Stimulated activated CD4-positive, alpha-beta T cell treated with anti-CD3 and anti-CD28 coated beads, Interleukin-15, amount 100 ng/mL, for 24 hours (primary cell): ENCODE measurements at places on chromosomes 4 and X.
A peak's percentile ranks its signal among the peaks of the same experiment; 100 is the strongest.

DNA sequence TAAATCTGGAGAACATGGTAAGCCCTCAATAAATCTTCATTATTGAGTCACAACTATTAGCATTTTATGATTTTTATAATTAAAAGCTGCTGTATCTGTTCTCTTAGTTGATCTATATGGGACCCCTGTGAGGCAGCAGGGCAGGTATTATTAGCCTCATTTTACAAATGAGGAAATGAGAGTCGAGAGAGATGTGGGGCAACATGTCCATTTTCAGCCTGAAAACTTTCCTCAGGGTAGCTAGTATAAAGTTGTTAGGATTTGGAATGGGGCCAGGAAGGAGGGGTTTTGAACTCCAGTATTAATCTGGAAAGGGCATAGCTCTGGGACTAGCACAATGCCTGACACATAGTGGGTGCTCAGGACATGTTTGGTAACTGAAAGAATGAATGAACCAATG, 191.7 kb upstream of the GPC4 start:
- DNase-seq: no peak

DNA sequence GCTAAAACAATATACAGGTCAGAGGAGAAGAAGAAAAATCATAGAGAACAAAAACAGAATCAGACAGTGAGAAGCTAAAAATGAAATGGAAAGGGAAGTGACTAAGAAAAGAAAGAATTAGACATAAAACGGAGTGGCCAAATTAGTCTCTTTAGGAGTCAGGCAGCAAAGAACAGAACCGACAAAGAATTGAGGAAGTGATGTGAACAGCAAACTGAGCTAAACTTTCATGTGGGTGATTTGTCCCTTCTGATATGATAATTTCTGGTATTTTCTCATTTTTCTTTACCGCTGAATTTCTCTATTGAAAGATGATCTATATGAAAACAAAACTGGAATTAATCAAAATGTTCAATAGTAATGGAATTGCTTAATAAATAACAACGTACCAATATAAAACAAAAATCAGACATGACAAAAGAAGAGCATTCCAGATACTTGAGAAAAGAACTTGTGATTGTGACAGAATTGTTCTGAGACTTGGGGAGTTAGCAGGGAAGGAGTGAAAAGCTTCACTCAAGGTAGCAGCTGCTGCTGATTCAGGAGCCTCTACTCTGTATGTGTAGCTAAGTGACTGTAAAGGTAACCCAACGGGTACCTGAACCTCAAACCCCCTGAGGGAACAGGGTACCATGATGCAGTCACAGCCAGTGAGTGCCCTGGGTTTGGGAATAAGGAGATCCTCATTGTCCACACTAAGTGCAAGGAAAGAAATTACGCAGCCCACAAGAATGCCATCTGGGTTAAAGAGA, 8.8 kb downstream of the TAPT1 start:
- DNase-seq: no peak

DNA sequence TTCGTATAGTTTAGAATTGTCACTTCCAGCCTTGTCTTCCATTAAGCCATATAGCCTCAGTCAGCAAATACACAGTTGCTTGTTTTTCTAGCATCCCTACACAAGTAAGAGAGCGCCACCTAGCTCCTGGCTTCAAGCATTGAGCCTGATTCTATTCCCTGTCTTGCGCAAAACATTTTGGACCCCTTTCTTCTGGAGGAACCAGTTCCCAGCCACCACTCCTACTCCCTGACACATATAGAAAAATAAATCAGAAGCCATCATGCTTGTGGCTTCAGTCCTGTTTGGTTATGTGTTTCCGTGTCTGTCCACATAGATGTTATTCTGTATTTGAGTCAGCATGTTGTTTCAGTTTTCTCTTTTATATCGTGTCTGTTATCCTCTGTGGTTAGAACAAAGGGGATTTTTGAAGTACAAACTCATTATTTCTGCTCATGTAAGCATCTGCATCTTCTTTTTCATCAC, 59.9 kb downstream of the GK start:
- DNase-seq: peak; percentile 61

DNA sequence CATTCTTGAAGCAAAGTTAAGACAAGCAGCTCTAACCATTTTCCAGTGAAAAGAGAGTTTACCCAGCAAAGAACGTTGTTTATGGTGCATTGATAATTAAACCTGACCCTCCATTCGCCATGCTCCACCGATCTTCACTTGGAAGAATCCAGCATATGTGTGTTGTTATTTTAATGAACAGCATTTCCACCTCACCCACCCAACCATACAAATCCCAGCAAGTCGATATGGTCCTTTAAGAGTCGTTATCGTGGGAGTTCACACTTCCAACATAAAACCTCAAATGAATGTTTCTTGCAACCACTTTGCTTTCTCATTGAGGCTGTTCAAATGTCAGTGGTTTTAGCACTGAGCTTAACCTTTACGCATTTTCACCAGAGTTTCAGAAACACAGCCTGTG, 147.4 kb upstream of the LDB2 start:
- DNase-seq: no peak

GRCh38 chr4:122541996-122542395, 78.9 kb downstream of the IL21 start:
- no peak for DNase-seq

DNA sequence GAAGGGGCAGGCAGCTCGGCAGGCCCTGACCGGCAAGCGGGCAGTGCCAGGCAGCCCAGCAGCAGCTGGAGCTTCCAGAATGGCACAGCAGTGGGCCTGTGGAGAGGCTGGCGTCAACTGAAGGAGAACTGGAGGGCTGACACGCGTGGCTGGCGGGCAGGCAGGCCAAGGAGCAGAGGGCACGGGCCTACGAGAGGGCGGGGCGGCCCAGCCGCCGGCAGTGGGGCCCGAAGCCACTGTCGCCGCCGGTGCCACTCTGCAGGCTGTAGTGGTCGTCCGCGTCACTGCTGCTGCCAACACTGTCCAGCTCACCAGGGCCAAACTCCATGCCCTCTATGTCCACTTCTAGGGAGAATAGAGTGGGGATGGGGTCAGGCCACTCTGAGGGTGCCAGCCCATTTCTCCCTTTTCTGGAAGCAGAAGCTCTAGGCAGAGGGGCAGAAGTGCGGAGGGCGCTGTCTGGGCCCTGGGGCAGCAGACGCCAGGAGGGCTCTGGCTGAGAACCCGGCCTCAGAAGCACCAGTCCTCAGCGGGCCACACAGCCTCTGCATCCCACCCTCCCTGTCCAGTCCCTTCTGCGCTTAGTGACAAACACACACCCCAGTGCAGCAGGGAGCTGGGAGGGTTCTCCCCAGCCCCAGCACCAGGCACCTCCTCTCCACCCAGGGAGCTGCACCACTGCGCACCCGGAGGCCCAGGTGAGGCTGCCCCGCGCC, 8.6 kb upstream of the HAUS3 start:
- peak; percentile 1 for DNase-seq

DNA sequence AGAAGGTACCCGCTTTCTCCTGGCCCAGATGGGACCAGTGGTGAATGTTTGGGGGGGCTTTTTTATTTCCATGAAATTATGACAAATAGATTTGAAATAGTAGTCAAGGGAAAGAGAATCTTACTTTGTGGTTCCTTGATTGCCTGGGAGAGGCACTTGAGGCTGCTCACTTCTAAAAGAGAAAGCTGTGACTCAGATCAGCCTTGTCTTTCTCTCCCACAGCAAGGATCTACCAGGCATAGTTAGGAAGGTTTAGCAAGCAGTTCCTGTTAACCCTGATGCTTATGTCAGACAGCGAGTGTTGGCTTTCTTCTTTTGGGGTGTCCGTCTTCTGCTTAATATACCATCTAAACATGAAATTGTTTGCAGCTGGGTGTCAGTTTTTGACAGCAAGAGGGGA, 114.5 kb downstream of the TSPAN7 start:
- DNase-seq: no peak

DNA sequence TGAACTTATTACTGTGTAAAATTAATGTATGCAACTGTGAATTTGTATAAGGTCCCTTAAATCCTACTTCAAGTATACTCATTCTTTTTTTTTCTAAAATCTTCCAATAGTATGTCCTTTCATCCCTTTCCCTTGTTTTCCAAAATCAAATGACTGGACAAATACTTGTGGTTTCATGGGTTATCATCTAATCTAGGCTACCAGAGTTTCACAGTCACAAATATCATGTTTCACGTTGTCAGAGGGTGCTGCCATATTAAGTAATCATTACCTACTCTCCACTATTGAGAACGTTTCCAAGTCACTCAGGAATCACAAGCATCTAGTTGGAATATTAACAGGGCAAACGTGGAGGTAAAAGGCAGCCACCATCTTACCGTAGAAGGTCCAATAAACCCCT, 1235.0 kb upstream of the TENM3 start:
- no peak for DNase-seq

DNA sequence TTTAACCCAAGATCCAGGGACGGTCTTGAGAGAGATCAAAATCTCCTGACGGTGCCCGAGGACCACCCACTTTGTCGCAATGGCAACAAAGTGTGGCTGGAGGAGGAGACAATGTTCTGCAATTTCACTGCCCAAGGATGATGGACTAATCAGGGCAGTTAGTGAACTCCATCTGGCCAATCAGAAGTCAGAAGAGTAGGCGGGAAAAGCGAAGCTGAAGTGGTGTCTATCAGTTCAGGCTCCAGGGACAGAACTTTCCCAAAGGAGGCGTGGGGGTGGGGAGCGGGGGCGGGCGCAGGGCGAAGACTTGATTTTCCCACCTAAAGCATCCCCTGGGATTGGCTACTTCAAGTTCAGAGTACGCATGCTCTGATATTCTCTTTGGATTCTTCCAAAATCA, 25.6 kb downstream of the SPACA5B start:
- DNase-seq: no peak

DNA sequence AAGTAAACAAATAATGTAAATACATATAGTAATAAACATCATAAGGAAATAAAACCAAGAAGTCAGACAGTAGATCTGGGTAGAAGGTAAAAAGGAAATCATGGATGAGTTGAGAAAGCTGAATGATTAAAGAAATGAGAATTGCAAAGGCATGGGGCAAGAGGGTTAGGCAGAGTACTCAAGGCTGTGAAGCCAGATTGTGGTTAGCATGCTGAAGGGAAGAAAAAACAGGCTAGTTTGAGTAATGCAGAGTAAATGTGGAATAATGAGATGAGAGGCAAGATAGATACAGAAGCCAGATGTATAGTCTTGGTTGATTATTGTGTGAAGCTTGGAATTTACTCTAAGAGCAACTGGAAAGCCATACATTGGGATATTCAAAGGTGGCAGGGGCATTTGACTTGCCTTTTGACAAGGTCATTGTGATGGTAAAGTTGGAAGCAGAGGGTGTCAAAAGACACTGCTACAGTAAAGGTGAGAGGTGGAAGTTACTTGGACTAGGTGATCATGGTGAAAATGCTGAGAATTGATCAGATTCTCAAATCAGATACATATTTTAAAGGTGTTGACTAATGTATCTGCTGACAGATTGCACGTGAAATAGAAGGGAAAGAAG, 307.0 kb downstream of the FSTL5 start:
- no peak for DNase-seq

DNA sequence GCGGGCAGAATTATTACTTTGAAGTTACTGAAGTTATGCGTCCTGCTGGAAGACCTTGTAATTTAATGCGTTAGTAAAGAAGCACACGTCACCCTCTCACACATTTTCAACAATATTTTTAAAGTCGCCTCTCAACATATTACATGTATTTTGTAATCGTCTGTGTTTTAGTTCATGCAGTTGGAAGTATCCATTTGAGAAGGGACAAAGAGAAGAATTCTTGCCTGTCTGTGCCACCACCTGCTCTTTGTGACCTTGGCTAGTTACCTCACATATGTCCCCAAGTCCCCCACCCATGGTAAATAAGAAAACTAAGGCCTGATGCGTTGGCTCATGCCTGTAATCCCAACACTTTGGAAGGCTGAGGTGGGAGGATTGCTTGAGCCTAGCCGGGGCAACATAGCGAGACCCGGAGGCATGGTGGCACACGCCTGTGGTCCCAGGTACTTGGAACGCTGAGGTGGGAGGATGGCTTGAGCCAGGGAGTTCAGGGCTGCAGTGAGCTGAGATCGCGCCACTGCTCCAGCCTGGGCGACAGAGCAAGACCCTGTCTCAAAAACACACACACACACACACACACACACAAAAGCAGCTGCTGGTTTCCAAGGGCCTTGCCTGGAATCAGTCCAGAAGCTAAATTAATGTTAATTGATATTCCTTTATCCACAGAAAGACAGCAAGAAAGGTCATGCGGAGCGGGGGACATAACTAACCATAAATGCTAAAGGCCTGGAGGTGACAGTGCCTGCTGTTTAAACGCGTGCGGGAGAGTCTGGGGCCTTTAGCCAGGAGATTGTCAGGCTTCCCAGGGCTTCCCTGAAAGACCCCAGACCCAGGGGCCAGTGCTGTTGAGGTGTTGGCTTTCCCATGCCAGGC, 811 bp downstream of the TMEM187 start:
- peak; percentile 16 for DNase-seq

GRCh38 chrX:8647176-8647575, 84.8 kb downstream of the ANOS1 start:
- no peak for DNase-seq

DNA sequence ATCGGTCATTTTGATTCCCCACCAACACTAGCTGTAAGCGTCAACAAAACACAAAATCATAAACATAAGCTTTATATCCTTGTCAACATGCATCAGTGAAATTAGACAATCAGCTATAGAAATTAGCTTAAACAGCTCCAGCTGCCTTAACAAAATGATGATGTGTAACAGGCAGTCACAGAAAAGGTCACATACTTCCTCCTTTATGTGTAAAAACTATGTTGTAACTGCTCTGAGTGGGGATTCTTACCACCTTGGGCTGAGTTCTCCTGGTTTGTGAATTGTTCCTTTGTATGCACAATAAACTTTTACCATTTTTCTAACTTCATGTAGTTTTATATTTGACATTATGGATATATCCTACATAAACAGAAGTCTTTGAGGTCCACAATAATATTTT, 73.9 kb upstream of the MAP9 start:
- no peak for DNase-seq
